Hypothalamus (tissue), 51 donors: ENCODE measurements at places on chromosomes 1 and 21.

GRCh38 chr1:205189131-205189530, 22.4 kb downstream of the DSTYK start:
- DNase-seq, result no peak

DNA sequence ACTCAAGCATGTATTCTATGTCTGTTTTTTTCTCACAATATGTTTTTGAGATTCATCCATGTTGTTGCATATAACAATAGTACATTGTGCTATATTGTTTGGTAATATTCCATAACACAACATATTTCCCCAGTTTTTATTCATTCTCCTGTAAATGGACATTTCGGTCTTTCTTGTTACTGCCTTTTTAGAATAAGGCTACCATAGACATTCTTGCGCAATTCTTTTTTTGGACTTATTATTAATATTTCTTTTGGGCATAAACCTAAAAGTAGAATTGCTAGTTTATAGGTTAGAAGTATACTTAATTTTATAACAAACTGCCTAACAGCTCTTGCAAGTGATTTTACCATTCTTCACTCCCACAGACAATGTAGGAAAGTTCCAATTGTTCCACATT, 573.0 kb downstream of the ADGRL2 start:
- no peak for DNase-seq

GRCh38 chr1:157724537-157725220, 24.1 kb upstream of the FCRL3 start:
- DNase-seq, result no peak

GRCh38 chr1:178652506-178653490, 72.2 kb upstream of the RALGPS2 start:
- DNase-seq, result no peak

GRCh38 chr1:25896266-25896665, 10.0 kb downstream of the STMN1 start:
- no peak for DNase-seq

- no peak for DNase-seq
Measured at GRCh38 chr1:163205513-163205912, 2.8 kb upstream of the RGS5 start.

- no peak for DNase-seq
Measured at GRCh38 chr1:239719642-239720258, 333.4 kb downstream of the CHRM3 start.

- no peak for DNase-seq
Measured at GRCh38 chr1:204599098-204599497, 82.9 kb downstream of the MDM4 start.

DNA sequence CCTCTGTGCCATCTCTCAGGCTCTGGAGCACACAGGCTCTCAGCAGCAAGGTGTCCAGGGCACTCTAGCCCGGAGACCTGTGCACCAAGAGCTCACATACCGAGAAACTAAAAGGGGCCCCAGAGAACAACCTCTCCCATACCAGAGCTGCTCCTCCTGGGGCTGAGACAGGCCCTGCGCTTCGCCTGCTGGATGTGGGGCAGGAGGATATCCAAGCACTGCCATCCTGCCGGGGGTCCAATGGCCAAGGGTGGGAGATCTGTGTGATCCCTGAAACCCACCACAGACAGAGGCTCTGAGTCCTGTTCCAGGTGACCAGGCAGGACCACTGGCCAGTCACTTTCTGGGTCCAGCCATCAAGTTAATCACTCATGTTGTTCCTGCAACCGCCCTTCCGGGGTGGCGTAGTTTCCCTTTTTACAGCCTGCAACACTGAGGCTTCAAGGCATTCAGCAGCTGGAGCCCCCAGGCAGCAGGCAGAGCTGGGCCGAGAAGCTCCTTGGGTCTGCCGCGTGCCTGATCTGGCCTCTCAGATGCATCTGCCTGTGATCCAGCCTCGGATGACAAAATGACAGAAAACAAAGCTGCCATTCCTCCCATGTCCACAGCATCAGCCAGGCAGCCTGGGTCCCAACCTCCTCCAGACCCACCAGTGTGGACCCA, 36.7 kb upstream of the ACTRT2 start:
- no peak for DNase-seq

- peak; percentile 18 for DNase-seq
Measured at GRCh38 chr1:40476924-40477677, at the start of gene ZFP69. TSS of gene ZFP69 (plus strand) at chr1:40477290. CDS start at chr1:40479362, 2,072 bp downstream.

DNA sequence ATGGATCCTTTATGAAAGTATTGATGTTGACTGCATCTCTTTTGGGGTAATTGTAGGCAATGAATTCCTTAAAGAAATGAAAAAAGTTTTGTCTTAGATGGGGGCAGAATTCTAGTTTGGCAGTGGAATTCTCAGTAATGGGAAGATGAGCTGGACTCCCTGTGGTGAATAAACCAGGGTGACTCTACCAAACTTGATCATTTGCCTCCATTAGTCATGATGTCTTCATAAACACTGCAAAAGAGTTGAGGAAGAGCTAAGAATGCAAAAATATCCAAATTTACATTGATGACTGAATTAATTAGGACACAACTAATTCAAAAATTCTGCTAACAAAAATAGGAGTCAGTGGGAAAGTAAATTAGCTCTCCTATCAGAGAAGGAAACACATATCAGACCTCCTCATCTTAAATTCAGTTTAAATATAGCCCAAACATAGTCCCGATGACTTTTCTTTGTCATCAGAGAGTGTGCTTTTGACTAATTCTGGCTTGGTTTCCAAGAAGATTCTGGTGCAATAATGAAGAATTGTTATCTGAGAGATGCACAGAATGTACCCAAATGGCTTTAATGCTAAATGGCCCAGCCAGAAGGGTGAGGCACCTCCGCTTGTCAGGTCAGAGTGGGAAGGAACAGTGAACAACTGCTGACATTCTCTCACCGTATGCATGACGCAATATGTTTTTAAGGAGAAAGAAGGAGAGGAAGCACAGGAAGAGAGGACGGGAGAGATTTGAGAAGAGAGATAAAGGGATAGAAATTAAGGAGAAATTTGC, 525.1 kb downstream of the LMO4 start:
- no peak for DNase-seq

- DNase-seq, result no peak
Measured at GRCh38 chr1:46549697-46550681, 1.5 kb downstream of the KNCN start.

- no peak for DNase-seq
Measured at GRCh38 chr1:44265656-44266358, 52.5 kb downstream of the DMAP1 start.

DNA sequence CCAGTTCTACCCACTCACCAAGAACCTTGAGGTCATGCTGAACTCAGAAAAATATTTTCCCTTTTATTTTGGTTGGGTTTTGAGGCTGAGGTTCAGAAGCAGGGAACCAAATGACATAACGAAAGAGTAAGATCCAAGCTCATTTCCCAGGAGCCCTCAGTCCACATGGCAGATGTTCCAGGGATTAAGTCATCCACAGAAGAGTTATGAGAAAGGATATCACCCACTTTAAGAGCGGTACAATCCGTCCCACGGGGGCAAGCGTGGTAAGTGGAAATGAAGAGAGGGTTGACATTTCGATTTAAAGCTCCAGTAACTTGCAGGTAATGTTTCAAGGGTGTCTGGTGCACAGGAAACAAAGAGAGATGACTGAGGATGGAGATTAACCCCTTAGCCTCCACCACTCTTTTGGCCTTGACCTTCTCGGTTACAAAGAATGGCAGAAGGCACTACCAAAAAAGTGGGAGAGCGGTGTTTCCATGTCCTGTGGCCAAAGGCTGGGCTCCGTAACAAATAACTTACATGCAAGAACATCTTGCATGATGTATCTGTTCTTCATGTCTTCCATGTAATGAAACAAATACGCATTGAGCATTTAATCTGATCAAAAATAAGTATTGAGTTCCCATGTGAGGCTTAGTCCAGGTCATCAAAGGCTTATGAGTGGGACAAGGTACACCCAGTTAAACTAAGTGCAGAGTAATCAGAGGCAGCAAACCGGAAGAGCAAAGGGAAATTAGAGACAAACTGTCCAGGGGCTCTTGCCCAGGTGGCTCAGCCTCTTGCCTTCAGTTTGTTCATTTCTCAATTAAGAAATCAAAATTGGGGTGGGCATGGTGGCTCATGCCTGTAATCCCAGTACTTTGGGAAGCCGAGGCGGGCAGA, 241.4 kb downstream of the TOMM20 start:
- DNase-seq, result no peak

GRCh38 chr1:232172563-232172962, 457.4 kb downstream of the SIPA1L2 start:
- DNase-seq, result no peak

DNA sequence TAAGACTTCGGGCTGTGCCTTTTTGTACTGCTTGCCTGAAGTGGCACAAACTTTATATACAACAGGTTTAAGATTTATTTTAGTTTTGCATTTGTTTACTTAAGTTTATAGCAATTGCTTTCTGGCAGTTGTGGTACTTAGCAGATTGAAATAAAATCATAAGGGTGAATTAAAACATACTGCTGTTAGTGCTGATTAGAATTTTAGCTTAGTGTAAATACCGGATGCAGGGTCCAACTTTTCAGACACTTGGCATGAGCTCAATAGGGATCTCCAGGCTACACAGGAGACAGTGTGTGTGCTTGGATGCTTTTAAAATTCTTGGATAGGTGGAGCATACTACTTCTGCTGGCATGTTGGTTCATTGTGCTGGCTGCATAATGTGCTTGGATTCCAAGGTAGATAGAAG, 159.6 kb downstream of the NFIA start:
- no peak for DNase-seq

GRCh38 chr1:200837931-200838571, 34.7 kb upstream of the GPR25 start:
- no peak for DNase-seq

GRCh38 chr21:42411197-42411869, 7.6 kb downstream of the UBASH3A start:
- no peak for DNase-seq

DNA sequence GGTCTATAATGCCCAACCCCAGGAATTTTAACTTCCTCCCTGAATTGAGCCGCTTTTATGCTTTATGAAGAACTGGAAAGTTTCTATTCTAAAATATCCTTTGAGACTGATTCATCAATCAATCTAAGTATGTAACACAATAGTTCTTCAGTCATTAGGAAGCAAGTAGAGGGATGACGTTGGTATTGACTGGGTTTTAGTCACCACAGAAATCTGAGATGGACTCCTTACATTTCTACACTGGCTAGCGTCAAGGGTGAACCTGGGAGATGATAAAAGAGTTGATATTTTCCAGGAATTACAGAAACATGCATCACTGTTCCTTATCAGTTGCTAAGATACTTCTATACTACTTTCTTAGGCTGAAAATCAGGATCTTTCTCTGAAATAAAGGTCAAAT, 308.0 kb downstream of the HMCN1 start:
- no peak for DNase-seq

DNA sequence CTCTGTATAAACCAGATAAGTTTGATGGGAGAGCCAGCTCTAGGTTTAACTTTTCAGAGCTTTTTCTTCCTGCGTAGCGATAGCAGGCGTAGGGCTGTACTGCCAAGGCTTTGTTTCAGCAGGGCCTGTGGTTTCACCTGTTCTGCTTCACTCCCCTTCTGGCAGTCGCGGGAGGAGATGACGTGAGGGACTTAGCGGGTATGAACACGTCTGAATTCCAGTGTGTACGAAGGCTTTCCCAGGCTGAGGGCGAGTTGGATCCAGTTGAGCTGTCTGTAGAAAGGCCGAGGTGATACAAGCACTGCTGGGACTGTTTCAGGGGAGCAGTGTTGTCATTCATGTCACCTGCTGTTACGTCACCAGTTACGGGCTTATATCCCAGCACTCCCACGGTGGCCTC, 21.2 kb downstream of the PEX14 start:
- DNase-seq, result no peak

GRCh38 chr1:94079080-94079940, 41.6 kb downstream of the ABCA4 start:
- no peak for DNase-seq

GRCh38 chr1:25004355-25004754, 74.3 kb upstream of the RUNX3 start:
- no peak for DNase-seq

DNA sequence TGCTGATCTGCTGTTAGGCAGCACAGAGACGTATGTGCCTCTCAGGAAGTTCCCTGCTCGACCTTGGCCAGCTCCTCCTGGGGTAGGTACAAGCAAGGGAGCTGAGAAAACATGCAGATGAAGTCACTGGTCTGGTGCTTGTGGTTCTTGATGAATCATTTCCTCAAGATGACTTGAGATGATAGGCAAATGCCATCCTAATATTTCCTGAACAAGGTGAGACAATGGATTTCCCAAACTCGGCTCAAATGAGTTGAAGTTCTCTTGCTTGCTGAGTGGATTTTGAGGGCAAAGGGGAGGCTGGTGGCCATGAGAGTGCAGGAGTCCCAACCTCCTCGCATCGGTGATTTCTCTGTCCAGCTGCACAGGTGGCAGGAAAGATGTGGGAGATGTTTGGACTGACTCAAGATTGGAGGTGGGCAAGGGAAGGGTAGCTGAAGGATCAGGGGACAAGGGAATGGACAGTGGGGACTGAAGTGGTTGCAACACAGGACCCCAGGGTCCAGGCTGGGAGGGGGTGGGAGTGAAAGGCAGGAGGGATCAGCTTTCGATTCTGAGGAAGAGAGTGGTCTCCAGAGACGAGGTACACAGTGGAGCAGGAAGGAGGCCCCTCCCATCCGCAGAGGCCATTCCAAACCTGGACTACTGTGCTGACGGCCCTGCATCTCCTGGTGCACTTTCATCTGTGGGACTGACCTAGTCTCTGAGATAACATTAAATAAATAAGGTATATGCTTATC, 63.9 kb downstream of the CAPN2 start:
- no peak for DNase-seq

- no peak for DNase-seq
Measured at GRCh38 chr1:1672181-1672965, 13.6 kb upstream of the CDK11B start.

- DNase-seq, result no peak
Measured at GRCh38 chr1:234004591-234004990, 100.1 kb downstream of the SLC35F3 start.

DNA sequence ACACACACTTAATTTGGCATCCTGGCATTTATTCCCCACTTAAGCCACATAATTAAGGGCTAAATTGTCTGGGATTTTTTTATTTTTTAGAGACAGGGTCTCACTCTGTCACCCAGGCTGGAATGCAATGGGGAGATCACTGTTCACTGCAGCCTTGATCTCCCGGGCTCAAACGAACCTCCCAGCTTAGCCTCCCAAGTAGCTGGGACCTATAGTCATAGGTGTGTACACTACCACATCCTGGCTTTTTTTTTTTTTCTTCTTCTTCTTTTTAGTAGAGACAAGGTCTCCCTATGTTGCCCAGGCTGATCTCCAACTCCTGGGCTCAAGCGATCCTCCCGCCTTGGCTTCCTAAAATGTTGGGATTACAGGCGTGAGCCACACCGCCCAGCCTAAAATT, 24.2 kb downstream of the ZZZ3 start:
- DNase-seq, result no peak

DNA sequence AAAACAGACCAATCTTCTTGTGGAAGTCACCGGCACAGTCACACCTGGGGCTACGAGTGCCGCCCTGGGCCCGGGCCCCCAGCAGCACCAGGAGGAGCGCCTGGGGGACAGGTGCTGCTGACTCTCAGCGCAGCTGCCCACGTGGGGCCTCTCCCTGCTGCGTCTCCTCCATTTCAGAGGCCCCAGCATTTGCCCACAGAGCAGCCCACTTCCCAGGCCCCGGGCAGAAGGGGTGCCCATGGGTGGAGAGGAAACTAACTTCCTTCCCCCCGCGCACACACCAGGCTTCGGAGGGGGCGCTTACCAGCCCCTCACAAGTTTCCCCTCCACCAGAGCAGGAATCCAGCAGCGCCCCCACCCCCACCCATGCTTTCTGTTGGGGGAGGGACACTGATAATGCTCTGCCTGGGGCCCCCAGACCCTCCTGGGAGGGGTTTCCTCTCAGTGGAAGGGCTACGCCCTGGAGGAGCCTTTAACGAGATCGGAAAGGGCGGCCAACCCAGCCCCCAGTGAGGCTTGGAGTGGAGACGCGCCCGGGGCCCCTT, 440 bp downstream of the TNFRSF25 start:
- DNase-seq, result no peak
